ENCODE measurements at places on chromosomes 1 and 21. TPM values are rescaled to one million over a fixed set of nuclear protein-coding genes. Genes with fewer than 3 reads are reported as not detected.

- H3K4me1 ChIP-seq, result peaks cover 52% of the 10 kb centered on the region
- no peaks in the 10 kb centered on the region for H3K36me3 ChIP-seq
- H3K27me3 ChIP-seq, result no peaks in the 10 kb centered on the region
- H3K27ac ChIP-seq, result no peak overlapping the region
- DNase-seq, result no peak
- no peak overlapping the region for H3K4me3 ChIP-seq
Measured at GRCh38 chr1:12144236-12144635, 22.6 kb upstream of the TNFRSF1B start.

DNA sequence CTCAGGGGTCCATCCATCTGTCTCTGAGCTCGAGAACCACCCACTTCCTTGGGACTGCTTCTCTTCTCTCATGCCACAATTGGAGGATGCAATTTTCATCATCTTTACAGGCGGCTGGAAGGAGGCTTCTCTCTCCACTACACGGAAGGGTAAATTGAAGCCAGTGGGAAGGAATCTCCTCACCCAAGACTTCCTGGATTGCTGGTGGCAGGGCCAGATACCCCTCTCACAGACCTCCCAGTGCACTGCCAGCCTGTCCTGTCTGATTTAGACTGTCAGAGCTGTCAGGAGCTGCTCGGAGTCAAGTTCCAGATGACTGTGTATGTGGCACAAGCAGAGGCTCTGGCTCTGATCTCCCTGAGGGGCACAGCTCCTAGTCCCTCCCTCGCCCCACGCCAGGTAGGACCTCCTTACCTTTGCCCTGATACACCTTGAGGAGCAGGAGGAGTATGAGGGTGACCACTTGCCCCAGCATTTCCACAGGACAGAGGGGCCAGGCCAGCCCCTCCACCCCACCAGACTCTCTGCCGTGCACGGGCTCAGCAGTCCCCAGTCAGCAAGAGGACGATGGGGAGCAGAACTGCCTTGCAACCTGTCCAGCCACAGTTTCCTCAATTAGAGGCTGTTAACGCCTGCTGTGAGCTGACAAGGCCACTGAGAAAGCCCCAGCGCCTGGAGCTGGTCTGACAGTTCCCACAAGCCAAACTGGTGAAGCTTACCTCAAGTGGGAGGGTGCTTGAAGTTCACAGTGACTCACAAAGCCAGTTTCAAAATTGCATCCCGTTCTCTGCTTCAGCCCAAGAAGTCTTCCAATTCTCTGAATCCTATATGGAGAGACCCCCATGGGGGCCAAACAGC lies at the start of gene CD244:
CD244 (minus strand) TSS at position 685 of the 858 bp plus-strand sequence; CDS start at position 475, 210 bp downstream.
- peaks cover 13% of the 10 kb centered on the region for H3K4me1 ChIP-seq
- H3K27ac ChIP-seq, result no peak within 1 kb of the TSS
- H3K36me3 ChIP-seq, result no peaks in the 10 kb centered on the region
- peak within 1 kb of the TSS; percentile 27 for H3K4me3 ChIP-seq

DNA sequence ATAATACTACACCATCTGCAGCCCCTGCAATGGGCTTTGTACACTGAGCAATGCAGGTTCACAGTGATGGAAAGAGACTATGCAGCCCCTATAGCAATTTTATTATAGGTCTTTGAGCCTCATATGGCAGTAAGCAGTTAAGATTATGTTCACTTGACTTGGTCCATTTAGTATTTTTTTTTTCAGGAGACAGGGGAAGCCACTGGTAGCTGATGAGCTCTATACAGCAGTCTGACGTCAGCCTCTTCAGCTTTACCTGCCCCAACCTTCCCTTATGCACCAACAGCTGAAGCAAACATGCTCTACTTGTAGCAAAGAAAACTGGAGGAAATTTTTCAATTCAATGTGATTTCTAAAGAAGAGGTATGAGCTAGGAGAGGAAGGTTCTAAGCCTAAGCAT lies 32.2 kb downstream of the AIDA start:
- H3K4me1 ChIP-seq, result no peaks in the 10 kb centered on the region
- H3K36me3 ChIP-seq, result peaks cover 20% of the 10 kb centered on the region
- no peak overlapping the region for H3K27ac ChIP-seq
- no peak for DNase-seq

- H3K4me3 ChIP-seq, result no peak overlapping the region
- H3K4me1 ChIP-seq, result no peaks in the 10 kb centered on the region
- H3K27me3 ChIP-seq, result no peaks in the 10 kb centered on the region
- no peak overlapping the region for H3K27ac ChIP-seq
- DNase-seq, result no peak
- no peaks in the 10 kb centered on the region for H3K36me3 ChIP-seq
Measured at GRCh38 chr1:60130703-60131102, 57.1 kb upstream of the C1orf87 start.

DNA sequence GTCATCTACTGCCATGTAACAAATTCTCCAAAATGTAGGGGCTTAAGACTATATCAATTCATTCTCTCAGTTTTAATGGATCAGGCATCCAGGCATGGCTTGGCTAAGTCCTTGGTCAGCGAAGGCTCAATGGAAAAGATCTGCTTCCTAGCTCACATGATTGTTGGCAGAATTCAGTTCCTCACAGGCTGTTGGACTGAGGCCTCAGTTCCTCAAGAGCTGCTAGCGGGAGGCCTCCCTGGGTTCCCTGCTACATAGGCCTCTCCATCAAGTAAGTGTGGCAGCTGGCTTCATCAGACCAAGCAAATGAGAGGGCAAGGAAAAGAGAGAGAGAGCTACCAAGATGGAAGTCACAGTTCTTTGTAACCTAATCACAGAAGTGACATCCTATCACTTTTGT lies 19.6 kb upstream of the EYA3 start:
- no peaks in the 10 kb centered on the region for H3K4me1 ChIP-seq
- H3K36me3 ChIP-seq, result no peaks in the 10 kb centered on the region
- no peak for DNase-seq
- H3K27ac ChIP-seq, result no peak overlapping the region

- DNase-seq, result no peak
- H3K27ac ChIP-seq, result no peak overlapping the region
- H3K4me1 ChIP-seq, result no peaks in the 10 kb centered on the region
- no peaks in the 10 kb centered on the region for H3K27me3 ChIP-seq
- H3K4me3 ChIP-seq, result no peak overlapping the region
- H3K36me3 ChIP-seq, result no peaks in the 10 kb centered on the region
Measured at GRCh38 chr21:21612466-21612865, 614.3 kb downstream of the NCAM2 start.

- DNase-seq, result no peak
- no peaks in the 10 kb centered on the region for H3K36me3 ChIP-seq
- H3K27ac ChIP-seq, result no peak overlapping the region
- no peak overlapping the region for H3K4me3 ChIP-seq
- H3K27me3 ChIP-seq, result no peaks in the 10 kb centered on the region
Measured at GRCh38 chr1:245056913-245057312, 97.9 kb upstream of the KIF26B start.

DNA sequence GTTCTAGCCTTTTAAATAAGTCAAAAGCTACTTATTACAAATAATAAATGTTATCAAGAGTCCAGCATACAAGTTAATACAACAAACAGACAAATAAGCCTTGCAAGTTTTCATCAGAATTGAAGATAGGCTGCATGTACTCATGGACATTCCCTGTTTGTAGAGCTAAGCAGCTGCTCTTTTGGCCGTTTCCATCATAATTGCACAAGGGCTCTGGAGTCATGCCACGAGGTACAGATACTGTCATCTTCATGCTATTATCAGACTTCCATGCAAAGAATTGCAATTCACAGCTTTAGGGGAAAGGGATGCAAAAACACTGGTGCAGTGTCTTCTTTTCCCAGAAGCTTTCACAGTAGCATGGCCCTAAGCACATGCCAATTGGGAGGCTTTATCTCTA lies 52.8 kb upstream of the TBX15 start:
- no peaks in the 10 kb centered on the region for H3K4me1 ChIP-seq
- no peaks in the 10 kb centered on the region for H3K27me3 ChIP-seq
- H3K36me3 ChIP-seq, result no peaks in the 10 kb centered on the region
- no peak overlapping the region for H3K4me3 ChIP-seq
- no peak overlapping the region for H3K27ac ChIP-seq
- DNase-seq, result no peak

- H3K4me1 ChIP-seq, result no peaks in the 10 kb centered on the region
- H3K27ac ChIP-seq, result no peak overlapping the region
- H3K27me3 ChIP-seq, result no peaks in the 10 kb centered on the region
- DNase-seq, result no peak
Measured at GRCh38 chr21:20106368-20106767, 891.8 kb upstream of the NCAM2 start.

- H3K36me3 ChIP-seq, result no peaks in the 10 kb centered on the region
- H3K4me3 ChIP-seq, result no peak overlapping the region
- no peak for DNase-seq
- no peaks in the 10 kb centered on the region for H3K4me1 ChIP-seq
- H3K27me3 ChIP-seq, result no peaks in the 10 kb centered on the region
- H3K27ac ChIP-seq, result no peak overlapping the region
Measured at GRCh38 chr1:53050310-53050709, 11.7 kb upstream of the PODN start.

- no peaks in the 10 kb centered on the region for H3K4me1 ChIP-seq
- H3K27ac ChIP-seq, result no peak overlapping the region
- no peaks in the 10 kb centered on the region for H3K27me3 ChIP-seq
- DNase-seq, result no peak
Measured at GRCh38 chr21:27219068-27219467, 252.2 kb upstream of the ADAMTS5 start.

DNA sequence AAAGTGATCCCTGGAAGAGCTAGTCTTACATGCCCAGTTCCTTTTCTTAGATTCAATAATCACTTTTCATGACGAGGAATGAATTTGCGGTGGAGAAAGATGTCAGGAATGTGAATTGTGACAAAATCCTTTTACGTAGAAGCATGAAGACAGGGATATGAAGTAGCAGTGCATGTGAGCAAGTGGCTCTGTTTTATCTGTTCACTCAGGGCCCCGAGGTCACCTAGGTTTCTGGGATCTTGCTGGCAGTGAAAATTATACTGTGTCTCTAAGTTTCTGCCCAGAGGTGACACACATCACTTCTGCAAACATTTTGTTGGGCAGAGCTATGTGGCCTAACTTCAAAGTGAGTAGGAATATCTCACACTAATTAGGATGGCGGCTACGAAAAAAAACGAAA lies 79.3 kb downstream of the USP25 start:
- H3K36me3 ChIP-seq, result peaks cover 9% of the 10 kb centered on the region
- H3K27me3 ChIP-seq, result no peaks in the 10 kb centered on the region
- no peak overlapping the region for H3K27ac ChIP-seq
- H3K4me1 ChIP-seq, result no peaks in the 10 kb centered on the region

DNA sequence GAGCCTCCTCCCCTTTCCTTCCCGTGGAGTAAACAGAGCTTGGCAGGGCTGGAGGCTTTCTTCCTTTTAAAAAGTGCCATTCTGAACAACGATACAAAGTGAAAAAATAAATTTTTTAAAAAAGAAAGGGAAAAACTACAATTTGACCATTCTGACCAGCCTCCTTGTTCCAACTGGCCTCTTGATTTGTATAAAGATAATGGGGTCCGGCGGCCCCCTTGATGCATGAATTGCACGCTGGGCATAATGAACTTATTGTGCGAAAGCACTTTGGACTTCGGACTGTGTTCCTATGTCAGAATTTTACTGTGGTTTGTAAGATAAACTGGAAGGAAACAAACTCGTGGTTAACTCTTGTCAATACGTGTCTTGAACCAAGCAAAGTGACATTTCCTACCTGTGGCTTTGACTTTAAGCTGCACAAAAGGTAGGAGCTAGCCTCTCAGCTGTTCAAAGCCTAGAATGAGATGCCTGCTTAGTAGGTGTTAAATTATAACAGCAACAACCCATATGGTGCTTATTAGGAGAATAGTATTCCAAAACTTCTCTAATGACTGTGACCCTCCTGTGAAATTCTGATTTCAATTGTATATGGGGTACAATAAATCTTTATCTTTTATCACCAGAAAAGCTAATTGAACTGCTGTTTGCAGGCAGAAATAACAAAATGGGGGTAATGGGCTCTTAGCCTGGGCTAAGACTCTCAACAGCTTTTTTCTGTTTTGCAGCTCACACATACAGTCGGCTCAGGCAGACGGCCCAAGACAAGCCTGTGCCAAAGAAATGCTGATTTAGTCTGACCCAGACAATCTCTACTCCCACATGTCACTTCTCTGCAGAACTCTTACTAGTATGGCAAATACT lies 9.3 kb downstream of the IRF2BP2 start:
- peaks cover 65% of the 10 kb centered on the region for H3K4me1 ChIP-seq
- no peaks in the 10 kb centered on the region for H3K36me3 ChIP-seq
- DNase-seq, result no peak
- H3K27me3 ChIP-seq, result no peaks in the 10 kb centered on the region

DNA sequence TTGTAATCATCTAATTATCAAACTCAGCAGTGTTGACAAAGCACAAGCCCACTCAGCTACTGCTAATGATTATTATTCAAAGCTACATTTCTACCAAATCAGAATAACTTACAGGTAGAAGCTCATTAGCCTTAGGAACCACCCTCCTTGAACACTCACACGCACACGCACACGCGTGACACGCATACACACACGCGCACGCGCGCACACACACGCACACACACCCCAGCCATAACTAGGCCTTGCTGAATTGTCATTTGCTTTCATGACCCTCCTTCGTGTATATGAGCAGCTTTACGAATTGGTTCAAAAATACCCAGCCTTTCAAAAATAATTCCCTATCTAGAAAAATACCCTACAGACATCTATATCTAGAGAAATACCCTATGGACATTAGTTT lies 195.6 kb downstream of the SMYD3 start:
- H3K36me3 ChIP-seq, result no peaks in the 10 kb centered on the region
- H3K4me3 ChIP-seq, result no peak overlapping the region
- no peak overlapping the region for H3K27ac ChIP-seq

DNA sequence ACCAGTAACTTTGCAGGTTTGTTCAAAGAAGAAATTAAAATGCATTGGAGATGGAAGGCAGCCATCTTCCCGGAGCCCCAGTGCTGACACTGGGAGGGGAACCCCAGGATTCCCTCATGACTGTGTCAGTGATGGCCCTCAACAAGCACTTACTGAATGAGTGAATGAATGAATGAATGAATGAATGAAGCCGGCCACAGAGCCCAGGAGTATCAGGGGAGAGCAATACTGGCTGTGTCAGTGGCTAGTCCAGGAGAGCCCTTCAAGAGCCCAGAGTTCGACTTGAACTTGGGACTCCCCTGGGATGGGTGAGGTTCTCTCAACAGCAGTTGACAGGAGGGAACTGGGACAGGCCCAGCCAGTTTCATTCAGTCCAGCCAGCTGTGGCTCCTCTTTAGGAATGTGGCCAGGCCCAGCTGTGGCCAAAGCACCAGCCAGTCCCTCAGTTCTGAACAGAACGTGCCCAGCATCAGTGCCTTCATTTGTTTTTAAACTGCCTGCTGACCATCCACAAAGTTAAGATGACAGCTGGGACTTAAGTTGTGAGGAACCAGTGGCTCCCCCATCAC lies 9.2 kb upstream of the ERG start:
- no peaks in the 10 kb centered on the region for H3K36me3 ChIP-seq
- no peak for DNase-seq
- no peak overlapping the region for H3K27ac ChIP-seq
- no peaks in the 10 kb centered on the region for H3K27me3 ChIP-seq
- H3K4me1 ChIP-seq, result no peaks in the 10 kb centered on the region

GRCh38 chr1:65170511-65171142 lies 22.6 kb downstream of the AK4 start:
- no peak overlapping the region for H3K27ac ChIP-seq
- no peak overlapping the region for H3K4me3 ChIP-seq
- no peak for DNase-seq
- no peaks in the 10 kb centered on the region for H3K36me3 ChIP-seq
- H3K4me1 ChIP-seq, result no peaks in the 10 kb centered on the region

GRCh38 chr1:202661136-202661845 lies 49.0 kb downstream of the SYT2 start:
- no peak overlapping the region for H3K27ac ChIP-seq
- H3K27me3 ChIP-seq, result peaks cover 4% of the 10 kb centered on the region
- DNase-seq, result no peak
- no peak overlapping the region for H3K4me3 ChIP-seq

The SLC35F3 gene
- total RNA-seq, result 6.9 TPM

The TRIM63 gene
- not detected for total RNA-seq

The MTMR11 gene
- 1.6 TPM for total RNA-seq

The TRIM62 gene
- 5.0 TPM for total RNA-seq

The GBP6 gene
- 0.13 TPM for total RNA-seq

The S100A12 gene
- not detected for total RNA-seq

The JTB gene
- 232 TPM for total RNA-seq

The WNT9A gene
- total RNA-seq, result 0.07 TPM

The IFI44 gene
- total RNA-seq, result 6.6 TPM

All from CD8-positive, alpha-beta memory T cell (primary cell).